Stimulated activated CD8-positive, alpha-beta memory T cell treated with anti-CD3 and anti-CD28 coated beads, Interleukin-7, amount 100 ng/mL, for 24 hours (primary cell): ENCODE measurements at places on chromosomes 3 and 15.

DNA sequence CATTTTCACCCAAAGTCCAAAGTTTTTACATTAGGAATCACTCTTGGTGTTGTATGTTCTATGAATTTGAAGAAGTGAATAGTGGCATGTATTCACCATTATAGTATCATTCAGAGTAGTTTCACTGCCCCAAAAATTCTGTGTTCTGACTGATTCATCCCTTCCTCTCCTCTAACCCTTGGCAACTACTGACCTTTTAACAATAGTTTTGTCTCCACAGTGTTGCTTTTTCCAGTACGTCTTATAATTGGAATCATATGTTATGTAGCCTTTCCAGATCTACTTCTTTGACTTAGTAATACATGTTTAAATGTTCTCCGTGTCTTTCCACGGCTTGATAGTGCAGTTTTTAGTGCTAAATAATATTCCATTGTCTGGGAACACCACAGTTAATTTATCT, 379.0 kb upstream of the SGO1 start:
- no peak for DNase-seq

- DNase-seq = no peak
These were observed 36.8 kb upstream of the TSPAN3 start for GRCh38 chr15:77107531-77108355.

GRCh38 chr3:115518100-115518852, 105.0 kb upstream of the GAP43 start:
- DNase-seq = no peak

- no peak for DNase-seq
These were observed 17.3 kb downstream of the IGSF10 start for GRCh38 chr3:151443583-151443982.

GRCh38 chr15:40069178-40070165, 30.5 kb upstream of the SRP14 start:
- no peak for DNase-seq

DNA sequence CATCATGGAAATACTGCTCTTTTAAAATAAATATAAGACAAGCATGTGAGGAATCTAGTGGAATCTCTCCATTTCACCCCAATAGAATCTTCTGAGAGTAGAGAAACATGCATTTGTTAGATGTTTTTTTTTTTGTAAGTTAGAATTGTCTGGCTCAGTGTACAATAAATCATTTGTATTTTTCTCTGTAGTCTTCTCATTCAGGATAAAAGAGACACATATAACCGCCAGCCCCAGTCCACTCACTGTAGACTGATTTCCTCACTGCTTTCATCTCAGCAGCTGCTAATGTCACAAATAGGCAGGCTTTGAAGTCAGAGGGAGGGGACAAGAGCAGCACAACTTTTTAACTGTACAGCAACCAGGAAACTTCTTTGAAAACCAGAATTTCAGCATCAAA, 140.2 kb upstream of the RBMS3 start:
- no peak for DNase-seq

DNA sequence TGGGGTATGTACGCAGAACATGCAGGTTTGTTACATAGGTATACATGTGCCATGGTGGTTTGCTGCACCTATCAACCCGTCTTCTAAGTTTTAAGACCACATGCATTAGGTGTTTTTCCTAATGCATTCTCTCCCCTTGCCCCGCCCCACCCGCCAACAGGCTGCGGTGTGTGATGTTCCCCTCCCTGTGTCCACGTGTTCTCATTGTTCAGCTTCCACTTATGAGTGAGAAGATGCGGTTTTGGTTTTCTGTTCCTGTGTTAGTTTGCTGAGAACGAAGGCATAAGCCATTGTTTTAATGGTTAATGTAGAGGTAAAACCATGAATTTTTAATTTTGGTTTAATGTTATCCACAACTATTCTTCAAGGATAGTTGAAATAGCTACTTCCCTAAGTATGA, 346.8 kb upstream of the EPHA6 start:
- no peak for DNase-seq

GRCh38 chr3:113867506-113867905, 28.9 kb downstream of the GRAMD1C start:
- no peak for DNase-seq

- DNase-seq = no peak
These were observed 9.9 kb upstream of the VILL start for GRCh38 chr3:37980462-37981347.

DNA sequence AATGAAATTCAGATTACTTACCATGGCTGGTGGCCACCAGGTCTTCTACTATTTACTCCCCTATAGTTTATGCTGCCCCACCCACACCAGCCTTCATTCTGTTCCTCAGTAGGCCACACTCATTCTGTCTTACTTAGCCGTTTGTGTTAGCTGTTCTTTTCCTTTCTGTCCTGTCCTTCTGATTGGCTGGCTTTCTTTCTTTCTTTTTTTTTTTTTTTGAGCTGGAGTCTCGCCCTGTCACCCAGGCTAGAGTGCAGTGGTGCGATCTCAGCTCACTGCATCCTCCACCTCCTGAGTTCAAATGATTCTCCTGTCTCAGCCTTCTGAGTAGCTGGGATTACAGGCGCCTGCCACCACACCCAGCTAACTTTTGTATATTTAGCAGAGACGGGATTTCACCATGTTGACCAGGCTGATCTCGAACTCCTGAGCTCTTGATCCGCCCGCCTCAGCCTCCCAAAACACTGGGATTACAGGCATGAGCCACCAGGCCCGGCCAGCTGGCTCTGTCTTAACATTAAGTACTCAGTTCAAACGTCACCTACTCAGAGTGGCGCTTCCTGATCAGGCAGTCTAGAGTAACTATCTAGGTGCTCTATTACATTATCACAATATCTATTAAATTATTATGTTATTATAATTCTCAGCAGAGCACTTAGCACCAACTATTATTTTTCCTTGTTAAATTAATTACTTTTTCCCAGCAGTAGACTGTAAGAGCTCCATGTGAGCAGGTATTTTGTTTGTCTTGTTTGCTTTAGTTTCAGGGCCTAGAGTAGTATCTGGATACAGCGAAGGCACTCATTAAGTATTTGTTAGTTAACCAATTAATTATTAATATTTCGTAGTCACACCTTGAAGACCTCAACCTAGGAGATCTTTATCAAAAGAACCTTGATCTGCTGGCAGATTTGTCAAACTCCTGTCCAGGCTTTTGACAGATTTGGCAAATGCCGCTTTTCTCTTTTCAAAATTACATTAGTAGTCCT, 6.4 kb downstream of the CMSS1 start:
- no peak for DNase-seq

GRCh38 chr3:153785901-153786300, 335.3 kb upstream of the ARHGEF26 start:
- no peak for DNase-seq

- DNase-seq = no peak
These were observed 106.0 kb downstream of the KLHL25 start for GRCh38 chr15:85688711-85689110.

GRCh38 chr3:178155521-178155920, 380.7 kb upstream of the KCNMB2 start:
- no peak for DNase-seq

DNA sequence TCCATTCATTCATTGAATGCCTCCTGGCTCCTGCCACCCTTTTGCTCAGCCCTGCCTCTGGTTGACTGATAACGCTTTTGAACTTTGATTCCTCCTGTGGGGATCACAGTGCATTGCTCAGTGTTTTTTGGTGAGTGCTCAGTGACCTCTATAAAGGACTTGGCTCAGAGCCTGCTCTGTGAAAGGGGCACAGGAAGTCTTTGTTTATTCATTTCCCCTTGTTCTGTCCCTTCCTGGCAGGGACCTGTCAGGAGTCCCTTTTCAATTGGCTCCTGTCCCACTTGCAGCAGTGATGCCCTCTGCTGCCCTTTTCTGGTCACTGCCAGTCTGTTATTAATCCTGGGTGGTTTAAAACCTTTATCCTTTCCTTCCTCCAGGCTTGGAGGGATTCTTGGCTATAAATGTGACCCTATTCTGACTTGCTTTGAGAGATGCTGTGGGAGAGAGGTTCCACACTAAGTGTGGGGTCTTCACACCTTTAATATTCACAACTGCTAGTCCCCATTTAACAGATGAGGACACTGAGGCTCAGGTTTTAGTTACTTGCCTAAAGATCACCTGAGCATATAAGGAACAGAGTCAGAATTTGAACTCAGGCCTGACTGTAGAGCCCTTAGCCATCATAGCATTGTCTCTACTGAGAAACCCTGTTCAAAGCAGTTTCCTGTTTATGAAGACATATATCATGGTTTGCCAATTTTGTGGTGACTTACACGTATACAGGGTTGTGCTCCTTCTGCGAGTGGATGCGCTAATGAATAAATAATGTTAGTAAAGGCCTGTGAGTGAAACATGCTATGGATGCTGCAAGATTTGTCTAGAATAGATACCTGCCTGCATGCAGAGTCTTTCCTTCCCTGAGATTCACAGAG, 23.2 kb upstream of the TATDN2 start:
- no peak for DNase-seq

GRCh38 chr15:31503256-31503655, 176.6 kb downstream of the KLF13 start:
- DNase-seq = no peak

GRCh38 chr15:44010089-44010488, 183.3 kb downstream of the WDR76 start:
- DNase-seq = no peak

DNA sequence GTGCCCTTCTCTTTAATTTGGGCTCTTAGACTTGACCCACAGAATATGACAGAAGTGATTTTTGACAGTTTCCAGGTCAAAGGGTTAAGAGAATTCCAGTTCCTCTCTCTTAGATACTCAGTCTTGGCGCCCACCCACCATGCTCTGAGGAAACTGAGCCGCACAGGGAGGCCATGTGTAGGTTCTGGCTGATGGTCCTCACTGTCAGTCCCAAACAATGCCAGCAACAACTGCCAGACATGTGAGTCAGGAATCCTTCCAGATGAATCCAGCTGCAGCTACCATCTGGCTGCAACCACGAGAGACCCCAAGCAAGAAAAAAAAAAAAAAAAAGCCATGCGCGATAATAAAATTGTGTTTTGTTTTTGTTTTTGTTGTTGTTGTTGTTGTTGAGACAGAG, 326.6 kb downstream of the MAGI1 start:
- DNase-seq = no peak

DNA sequence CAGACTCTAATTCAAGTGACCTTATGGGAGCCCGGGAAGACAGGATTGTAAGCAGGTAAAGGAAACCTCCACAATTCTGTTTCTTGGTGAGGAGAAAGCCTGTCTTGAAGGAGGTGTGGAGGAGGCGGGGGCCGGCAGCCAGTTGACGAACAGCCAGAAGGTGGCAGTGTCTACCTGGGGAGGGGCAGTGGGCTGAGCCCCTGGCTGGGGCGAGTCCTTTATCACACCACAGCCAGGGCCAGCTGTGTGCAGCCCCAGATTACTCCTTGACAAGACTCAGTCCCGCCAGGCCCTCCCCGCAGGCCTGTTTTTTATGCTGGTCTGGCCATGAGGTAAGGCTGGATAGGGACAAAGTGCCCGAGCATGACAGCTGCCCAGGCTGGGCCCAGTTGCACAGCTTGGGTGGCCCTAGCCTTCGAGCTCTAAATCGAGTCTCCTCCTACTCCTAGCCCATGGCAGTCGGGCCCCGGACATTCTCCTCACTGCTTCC, 40.9 kb upstream of the IDH2 start:
- DNase-seq = peak; percentile 16

DNA sequence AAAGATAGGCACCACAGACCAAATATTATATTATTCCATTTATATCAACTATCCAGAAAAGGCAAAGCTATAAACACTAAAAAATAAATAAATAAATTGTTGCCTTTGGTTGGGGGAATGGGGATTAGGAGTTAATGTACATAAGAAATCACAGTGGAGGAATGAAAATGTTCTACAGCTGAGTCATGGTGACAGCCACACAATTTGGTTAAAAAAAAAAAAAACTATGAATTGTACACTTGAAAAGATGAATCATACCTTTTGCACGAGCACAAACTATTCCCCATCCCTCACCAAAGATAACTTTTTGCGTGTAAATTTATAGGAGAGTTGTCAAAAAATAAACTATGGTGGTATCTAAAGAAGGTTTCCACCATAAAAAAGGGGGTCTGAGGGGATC, 103.2 kb downstream of the TBC1D5 start:
- no peak for DNase-seq

GRCh38 chr3:188212308-188212969, 58.5 kb downstream of the LPP start:
- DNase-seq = no peak

DNA sequence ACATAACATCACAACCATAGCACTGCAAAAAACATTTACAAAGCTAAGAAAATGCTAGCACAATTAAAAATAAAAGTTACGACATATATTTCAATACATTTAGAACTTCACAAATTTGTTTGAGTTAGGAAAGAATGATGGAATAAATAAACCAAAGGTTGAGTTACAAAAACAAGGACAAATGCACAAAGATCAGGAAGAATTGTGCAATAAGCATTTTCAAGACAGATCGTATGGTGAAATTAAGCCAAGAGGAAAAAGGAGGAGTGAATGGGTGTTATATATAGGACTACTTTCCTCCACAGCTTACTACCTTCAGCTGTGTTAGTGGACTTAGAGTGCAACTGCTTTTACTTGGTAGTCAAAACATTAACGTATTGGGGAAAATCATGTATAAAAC, 5.9 kb upstream of the CTXN2 start:
- no peak for DNase-seq

- DNase-seq = no peak
These were observed 264.3 kb upstream of the LRTM1 start for GRCh38 chr3:55191911-55192775.

GRCh38 chr15:69579950-69580618, 127.5 kb downstream of the RPLP1 start:
- DNase-seq = no peak

- no peak for DNase-seq
These were observed 16.8 kb downstream of the HSPBAP1 start for GRCh38 chr3:122776675-122777468.

DNA sequence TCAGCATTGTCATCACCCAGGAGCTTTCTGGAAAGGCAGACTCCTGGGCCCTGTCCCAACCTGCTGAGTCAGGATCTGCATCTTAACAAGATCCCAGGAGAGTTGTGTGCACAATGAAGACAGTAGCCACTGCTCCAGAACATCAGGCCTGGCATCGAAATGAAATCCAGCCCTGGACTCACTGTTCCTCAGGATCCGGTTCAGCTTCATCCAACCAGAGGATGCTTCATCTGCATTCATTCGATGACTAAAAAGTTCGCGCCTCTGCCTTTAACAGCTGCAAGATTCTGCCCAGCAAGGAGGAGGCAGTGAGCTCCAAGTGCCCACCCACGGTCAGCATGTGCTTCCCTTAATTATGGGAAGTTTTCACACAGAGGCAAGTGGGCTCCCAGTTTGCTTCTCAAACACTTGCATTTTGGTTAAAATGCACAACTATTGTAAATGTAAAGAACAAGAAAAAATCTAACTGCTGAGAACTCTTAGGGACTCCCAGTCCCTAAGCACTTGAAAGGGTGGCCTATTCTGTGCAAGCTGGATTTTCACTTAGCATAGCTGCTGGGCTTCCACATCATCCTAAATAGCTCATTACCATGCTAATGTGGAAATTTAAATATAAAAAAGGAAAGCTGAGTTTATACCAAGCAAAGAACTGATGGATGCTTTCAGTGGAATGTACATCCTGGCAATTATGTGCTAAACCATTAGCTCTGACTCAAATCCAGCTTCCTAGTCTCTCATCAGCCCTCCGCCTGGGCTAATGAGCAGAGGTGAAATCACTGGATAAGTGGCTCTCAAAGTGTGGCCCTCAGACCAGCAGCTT, 25.5 kb upstream of the ESYT3 start:
- no peak for DNase-seq

- no peak for DNase-seq
These were observed 3.6 kb upstream of the COL6A5 start for GRCh38 chr3:130341882-130342281.

GRCh38 chr15:98815207-98815606, 166.9 kb downstream of the IGF1R start:
- no peak for DNase-seq

- DNase-seq = no peak
These were observed 157.5 kb downstream of the NUP210 start for GRCh38 chr3:13262493-13263211.
